ENCODE measurements at places on chromosomes 12 and 14.

DNA sequence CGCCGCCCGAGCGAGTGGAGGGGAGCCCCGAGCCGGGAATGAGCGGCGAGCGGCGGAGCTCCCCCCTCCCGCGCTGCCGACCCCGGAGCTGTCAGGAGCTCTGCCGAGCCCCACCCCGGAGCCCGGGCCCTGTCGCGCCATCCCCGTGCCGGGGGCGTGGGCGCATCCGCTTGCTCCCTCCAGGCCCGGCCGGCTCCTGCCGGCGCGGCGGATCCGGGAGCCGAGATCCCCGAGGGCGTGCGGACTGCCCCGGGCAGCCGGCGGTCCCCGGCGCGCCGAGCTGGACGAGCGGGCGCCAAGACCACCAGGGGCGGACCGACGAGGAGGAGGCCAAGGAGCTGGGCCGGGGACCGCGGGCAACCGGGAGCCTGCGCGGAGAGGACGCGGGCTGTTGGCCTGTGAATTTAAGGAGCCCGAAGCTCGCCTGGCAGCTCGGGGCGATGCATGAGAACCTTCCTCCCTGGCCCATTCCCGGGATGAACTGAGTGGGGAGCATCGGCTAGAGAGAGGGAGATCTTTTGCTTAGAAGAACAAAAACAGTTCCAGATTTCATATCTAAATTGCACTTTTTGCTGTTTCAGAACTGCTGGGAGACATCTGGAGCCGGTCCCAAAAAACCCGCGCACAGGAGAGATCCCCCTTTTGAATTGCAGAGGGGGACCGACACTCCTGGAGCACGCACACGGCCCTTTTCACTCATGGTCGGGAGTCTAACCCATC is 2.0 kb downstream of the PTHLH start:
- no peak for DNase-seq

DNA sequence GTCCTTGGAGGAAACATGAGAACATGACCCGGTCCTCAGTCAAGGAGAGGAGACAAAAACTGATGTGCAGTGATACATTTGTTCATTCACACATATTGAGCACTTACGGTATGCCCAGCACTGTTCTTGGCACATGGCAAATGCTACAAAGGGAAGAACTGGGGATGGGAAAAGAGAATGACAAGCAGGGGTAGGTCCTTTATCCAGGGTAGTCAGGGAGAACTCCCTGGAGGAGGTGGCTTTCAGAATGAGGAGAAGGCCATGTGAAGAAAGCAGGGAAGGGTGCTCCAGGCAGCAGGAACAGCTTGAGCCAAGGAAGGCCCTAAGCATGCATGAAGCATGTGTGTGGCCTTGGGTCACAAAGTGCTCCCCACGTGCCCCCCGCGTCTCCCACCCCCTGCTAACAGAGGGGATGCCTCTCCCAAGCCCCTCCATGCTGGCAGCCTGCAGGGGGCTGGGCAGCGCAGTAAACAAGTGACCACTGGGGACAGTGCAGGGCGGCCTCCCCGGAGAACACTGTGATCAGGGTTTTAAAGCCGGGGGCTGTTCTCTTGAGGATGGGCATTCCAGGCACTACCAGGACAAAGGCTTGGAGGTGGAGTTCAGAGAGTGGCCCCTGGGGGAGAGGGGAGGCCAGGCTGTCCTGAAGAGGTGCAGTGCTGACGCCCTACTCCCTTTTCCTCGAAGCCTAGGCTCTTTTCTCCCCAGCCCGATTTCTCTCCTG is 71.0 kb downstream of the PHETA1 start:
- no peak for DNase-seq

DNA sequence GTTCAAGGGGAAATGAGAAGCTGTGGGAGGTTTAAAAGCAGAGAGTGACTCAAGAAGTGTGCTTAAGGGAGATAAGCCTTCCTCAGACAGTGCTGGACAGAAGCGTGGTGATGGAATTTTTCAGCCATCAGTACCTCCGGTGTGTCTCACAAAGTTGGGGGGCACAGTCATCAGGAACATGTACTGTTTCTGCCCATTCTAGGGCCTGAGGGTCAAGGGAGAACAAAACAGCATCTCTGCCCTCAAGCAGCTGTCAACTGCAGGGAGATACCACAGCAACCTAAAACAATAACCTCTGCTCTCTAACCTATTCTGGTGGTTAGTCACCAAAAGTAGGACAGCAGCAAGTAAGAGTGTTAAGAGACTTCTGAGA is 2.0 kb upstream of the STON2 start:
- DNase-seq: peak; percentile 38

GRCh38 chr12:118290130-118290529 is 82.6 kb downstream of the TAOK3 start:
- DNase-seq: no peak

Data from GDM1 (cell line).